ENCODE measurements at places on chromosomes 12 and 14. TPM values are rescaled to one million over a fixed set of nuclear protein-coding genes. Genes with fewer than 3 reads are reported as not detected.

EXOC3L4 gene
- total RNA-seq: 2.4 TPM

ESPL1 gene
- 19.0 TPM for total RNA-seq

DPY19L2 gene
- 1.3 TPM for total RNA-seq

POMT2 gene
- total RNA-seq: 26.3 TPM

PTCSC3 gene
- not detected for total RNA-seq

SLC5A8 gene
- not detected for total RNA-seq

BORCS5 gene
- total RNA-seq: 10.6 TPM

GDF3 gene
- not detected for total RNA-seq

OR6C6 gene
- total RNA-seq: not detected

AKAP5 gene
- total RNA-seq: 0.86 TPM

Measured in placental pericyte (primary cell).